AG04449 (cell line): ENCODE measurements at places on chromosomes 7 and 10.

DNA sequence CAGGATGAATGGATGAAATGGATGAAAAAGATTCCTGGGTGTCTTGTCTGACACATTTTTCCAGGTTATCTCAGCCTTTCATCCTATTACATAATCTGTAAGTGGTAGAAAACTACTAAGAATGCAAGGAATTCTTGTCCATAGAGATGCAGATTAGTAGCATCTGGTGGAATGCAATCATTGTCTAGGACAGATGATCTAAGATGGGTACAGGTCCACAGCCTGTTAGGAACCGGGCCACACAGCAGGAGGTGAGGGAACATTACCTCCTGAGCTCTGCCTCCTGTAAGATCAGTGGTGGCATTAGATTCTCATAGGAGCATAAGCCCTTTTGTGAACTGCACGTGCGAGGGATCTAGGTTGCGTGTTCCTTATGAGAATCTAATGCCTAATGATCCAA, 225.0 kb downstream of the CALN1 start:
- DNase-seq, result no peak

DNA sequence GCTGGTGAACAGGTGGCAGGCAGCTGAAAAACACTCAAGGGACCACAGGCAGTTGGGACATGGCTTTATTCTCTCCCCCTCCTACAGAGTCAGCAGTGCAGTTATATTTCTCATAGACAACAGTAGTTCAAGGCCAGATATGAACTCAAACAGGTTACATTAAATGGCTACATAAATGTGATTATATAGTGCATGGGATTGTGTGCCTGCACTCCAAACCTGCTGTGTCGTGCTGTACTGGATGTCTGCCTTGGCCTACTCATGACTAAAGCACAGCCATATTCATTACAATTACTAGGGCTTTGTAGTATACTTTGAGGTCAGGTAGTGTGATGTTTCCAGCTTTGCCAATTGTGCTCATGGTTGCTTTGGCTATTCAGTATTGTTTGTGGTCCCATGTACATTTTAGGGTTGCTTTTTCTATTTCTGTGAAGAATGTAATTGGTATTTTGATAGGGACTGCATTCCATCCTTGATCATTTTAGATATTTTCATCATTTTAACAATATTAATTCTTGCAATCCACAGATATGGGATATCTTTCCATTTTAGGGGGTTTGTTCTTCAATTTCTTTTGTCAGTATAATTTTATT, 393.6 kb downstream of the CNTNAP2 start:
- no peak for DNase-seq

DNA sequence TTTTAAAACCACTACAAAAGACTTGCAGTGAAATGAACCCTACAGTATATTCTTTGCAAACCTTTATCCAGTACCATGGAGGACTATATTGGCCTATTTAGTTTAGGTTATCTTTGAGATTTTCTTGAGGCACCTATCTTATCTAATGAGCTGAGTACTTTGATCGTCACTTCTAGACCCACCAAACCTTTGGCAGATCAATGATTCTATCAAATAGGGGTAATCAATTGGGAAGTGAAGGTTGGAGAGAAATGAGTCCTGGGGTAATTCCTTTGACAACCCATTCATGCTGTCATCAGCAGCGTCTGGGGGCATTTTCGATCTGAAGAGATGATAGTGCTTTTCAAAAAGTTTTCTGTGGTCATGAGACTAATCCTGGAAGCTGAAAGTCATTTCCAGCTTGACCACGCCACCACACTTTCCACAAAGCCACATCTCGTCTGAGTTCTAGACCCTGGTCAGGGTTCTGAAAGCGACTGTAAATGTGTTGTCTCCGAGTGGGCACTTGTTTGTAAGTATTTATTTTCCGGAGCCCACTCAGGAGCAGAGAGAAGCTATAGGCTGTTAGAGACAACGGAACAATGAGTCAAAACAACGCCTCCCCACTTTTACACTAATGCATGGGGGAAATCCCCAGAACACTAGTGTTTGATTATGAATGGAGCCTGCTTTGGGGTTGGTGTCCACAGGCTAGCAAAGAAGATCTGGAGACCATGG, 4.8 kb downstream of the EGR2 start:
- no peak for DNase-seq

GRCh38 chr10:109200646-109201045, 722.7 kb downstream of the XPNPEP1 start:
- no peak for DNase-seq

DNA sequence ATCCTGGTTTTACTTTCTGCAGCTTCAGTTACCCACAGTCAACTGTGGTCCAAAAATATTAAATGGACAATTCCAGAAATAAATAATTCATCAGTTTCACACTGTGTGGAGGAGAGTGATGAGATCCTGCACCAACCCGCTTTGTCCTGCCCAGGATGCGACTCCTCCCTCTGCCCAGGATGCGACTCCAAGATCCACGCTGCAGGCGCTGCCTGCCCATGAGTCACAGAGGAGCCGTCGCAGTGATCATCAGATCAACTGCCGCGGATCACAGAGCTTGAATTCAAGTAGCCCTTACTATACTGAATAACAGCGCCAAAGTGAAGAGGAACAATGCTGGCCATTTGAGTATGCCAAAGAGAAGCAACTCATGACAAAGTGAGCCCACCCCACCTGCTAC, 61.5 kb downstream of the GRB10 start:
- no peak for DNase-seq

DNA sequence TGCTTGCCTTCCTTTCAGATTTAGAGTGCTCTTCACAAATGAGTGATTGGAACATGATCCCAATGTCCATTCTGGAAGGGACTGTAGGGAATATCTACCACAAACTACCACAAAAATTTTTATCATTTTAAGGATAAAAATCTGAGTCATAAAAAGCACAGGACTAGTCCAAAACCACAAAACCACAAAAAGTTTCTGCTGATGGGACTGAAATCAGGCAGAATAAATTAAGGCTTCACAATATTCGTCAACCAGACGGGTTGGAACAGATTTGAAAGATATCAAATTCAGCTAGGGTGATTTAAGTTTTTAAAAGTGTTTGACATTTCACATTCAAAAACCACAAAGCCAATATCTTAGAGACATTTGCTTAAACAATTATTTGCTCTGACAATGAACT, 100.1 kb upstream of the PTN start:
- no peak for DNase-seq

DNA sequence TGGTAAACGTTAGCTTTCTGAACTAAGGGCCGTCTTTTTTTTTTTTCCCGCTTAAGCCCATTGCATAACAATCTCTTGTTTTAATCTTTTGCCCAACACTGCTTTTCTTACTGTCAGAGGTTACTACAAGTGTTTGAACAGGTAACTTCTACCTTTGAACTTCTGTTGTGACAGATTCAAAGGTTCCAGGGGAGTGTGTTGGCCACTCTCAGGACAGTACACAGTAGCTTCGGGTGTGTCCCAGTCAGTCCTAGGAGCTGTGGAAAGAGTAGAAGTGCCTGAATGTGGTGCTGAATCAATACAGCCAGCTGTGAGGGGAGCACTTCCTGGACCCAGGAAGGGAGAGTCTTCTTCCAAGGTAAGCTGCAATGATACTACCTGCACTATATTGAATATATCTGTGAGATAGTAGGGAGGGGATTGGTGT, at the start of gene ACSL5:
Gene ACSL5 (plus strand): TSS at position 205 of the 427 bp plus-strand sequence. CDS start 20,831 bp downstream, outside the sequence.
- DNase-seq, result no peak
